ENCODE measurements at places on chromosomes 16 and 17. TPM values are rescaled to one million over a fixed set of nuclear protein-coding genes. Genes with fewer than 3 reads are reported as not detected.

TMEM88 gene
- 3.6 TPM for total RNA-seq

GPRC5B gene
- 26.1 TPM for total RNA-seq

BLMH gene
- total RNA-seq, result 59.2 TPM

ATP2A3 gene
- 5.5 TPM for total RNA-seq

FOXC2 gene
- 0.10 TPM for total RNA-seq

C1QTNF8 gene
- not detected for total RNA-seq

NT5C3B gene
- total RNA-seq, result 43.6 TPM

HS3ST3B1 gene
- total RNA-seq, result 5.3 TPM

MMP28 gene
- 6.1 TPM for total RNA-seq

HIGD1B gene
- total RNA-seq, result 1.2 TPM

SLC2A4 gene
- total RNA-seq, result 11.7 TPM

MYCBPAP gene
- total RNA-seq, result 1.6 TPM

FA2H gene
- 5.9 TPM for total RNA-seq

USP36 gene
- total RNA-seq, result 43.3 TPM

ESRP2 gene
- total RNA-seq, result 22.9 TPM

GRAP gene
- total RNA-seq, result 2.2 TPM

KLHL10 gene
- total RNA-seq, result 0.20 TPM

KRT24 gene
- total RNA-seq, result not detected

SHBG gene
- 0.49 TPM for total RNA-seq

MVP gene
- total RNA-seq, result 24.9 TPM

DOC2B gene
- 4.4 TPM for total RNA-seq

CCL2 gene
- total RNA-seq, result 25.5 TPM

RPH3AL gene
- total RNA-seq, result 4.8 TPM

Data from skin of body (tissue), 3 donors.